ENCODE measurements at places on chromosomes 3 and 15. TPM values are rescaled to one million over a fixed set of nuclear protein-coding genes. Genes with fewer than 3 reads are reported as not detected.

ATG3 gene
- 75.1 TPM for polyA plus RNA-seq

CCDC80 gene
- polyA plus RNA-seq, result 12.1 TPM

TRPC1 gene
- 1.2 TPM for polyA plus RNA-seq

OR5K2 gene
- polyA plus RNA-seq, result not detected

DNA sequence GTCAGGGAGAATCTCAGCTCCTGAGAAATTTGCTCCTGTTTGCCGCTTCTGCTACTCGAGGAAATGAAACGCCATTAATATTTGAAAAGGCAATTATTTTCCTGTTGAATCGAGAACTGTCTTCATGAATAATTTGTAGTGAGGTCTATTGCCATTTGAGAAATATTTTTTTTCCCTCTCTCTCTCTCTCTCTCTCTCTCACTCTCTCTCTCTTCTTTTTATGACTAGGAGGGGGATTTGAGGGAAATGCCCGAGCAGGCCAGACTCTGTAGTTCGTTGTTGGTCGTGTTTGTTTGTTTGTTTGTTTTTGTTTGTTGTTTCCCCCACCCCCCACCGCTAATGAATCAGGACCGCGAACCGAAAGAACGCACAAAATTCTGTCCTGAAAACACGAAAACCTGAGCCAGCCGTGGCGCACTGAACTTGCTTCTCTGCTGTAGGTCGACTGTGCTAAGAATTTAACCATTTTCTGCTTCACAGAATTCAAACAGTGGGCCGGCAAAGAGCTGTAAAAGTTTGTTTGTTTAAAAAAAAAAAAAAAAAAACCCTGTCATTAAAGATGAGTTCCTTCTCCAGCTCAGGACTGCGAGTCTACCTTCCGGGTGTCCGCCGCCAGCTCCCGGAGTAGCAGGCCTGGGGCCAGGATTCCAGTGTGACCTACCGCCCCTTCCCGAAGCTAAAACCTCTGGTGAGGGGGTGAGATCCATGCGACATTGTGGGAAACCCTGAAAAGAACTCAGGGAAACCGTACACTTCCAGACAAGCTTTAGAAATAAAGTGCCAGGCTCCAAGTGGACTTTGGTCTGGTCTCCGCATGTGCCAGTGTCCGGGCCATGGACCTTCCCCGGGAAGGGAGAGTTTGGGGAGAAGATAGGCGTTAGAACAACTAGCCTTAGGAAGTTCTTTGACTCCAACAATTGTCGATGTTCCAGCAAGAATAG is 12.1 kb downstream of the ZIC4 start:
- no peak for DNase-seq

- no peak for DNase-seq
Observed at GRCh38 chr3:39445927-39446326, 21.6 kb upstream of the MOBP start.

DNA sequence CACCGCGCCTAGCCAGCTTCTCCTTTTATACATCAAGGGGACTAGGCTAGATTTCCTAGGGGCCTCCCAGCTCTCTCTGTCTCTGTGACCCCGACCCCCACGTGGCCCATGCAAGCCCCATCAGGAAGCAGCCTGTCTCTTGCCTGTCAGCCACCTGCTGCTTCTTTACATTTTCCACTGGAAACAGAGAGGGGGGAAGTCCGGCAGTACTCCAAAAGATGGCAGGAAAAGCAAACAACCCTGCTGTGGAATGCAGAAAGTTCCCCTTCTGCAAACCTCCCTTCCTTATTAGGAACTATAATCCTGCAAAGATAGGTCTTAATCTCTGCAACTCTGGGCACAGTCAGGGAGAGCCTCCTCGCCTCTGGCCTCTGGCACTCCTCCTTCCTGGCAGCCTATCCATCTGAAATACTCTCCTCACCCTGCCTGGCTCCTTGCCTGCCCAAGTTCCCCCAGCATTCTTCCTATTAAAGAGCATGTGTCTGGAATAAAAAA is 47.4 kb upstream of the HACD2 start:
- DNase-seq, result peak; percentile 89

DNA sequence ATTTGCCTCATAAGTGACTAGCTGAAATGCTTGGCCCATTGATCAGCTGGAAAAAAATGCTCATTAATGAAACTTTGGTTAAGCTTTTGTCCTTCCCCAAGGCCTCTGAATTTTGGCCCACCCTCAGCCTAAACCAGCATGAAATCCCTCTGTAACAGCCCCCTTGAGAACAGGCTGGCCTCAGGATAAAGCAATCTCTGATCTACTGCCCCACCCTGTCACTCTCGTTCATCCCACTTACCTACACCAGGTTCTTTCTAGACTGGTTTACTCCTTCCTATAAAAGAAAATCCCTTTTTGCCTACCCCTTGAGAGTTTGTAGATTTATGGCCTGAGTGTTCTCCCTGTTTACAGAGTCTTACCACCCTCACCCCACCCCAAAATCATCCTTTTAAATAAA is 3.4 kb upstream of the AEN start:
- DNase-seq, result no peak

DNA sequence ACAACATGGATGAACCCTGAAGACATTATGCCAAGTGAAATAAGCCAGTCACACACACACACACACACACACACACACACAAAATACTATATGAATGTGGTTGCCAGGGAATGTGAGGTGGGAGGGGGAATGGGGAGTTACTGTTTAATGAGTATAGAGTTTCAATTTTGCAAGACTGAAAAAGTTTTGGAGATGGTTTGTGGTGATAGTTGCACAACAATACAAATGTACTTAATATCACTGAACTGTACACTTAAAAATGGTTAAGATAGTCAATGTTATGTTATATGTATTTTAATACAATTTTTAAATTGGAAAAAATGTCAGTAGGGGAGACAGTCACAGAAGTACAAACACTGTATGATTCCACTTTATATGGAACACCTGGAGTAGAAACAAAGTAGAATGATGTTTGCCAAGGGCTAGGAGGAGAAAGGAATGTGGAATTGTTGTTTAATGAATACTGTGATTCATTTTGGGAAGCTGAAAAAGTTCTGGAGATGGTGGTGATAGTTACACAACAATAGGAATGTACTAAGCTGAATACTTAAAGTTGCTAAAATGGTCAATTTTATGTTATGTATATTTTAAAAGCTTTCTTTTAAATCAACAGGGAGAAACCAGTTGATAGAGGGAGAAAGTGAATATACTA is 76.6 kb downstream of the RPL39L start:
- no peak for DNase-seq

Measured in sigmoid colon (tissue), 7 donors.